ENCODE measurements at places on chromosomes 1 and 21.

DNA sequence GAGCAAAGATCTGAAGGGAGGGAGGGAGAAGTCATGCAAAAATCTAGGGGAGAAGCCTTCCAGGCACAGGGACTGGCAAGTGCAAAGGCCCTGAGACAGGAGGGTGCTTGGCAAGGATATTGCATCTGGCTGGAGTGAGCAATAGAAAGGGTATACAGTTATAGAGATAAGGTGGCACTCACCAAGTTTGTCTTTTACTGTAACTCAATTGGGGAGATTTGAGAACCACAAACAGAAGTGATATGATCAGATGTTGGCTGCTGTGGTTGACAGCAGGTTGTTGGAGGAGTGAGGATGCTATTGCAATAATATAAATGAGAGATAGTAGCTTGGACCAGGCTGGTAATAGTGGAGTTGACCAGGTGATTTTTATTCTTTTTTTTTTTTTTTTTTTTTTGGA lies 25.6 kb downstream of the MCOLN3 start:
- DNase-seq: no peak

GRCh38 chr21:44965251-44966022 lies 25.6 kb downstream of the SLX9 start:
- no peak for DNase-seq

DNA sequence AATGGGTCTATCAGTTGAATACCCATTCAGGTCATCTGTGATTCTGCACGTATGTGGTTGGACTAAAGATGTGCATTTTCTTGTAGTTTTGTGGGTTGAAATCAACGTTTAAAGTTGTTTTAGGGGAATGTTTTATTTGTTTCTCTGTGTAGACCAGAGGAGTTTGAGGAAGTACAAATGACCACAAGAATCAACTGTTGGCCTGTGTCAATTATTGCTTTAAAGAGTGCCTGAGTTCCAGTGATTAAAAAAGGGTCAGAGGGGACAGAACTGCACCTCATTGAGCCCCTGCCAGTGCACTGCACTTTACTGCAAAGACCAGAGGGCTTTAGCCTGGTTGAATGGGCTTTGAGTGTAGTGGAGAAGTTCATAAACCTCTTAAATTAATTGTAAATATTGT lies 190.3 kb downstream of the VPS13D start:
- DNase-seq: no peak

- no peak for DNase-seq
Observed at GRCh38 chr1:39243302-39243701, 38.8 kb downstream of the MACF1 start.

GRCh38 chr21:41597811-41598231 lies 89.9 kb upstream of the TMPRSS2 start:
- DNase-seq: no peak

DNA sequence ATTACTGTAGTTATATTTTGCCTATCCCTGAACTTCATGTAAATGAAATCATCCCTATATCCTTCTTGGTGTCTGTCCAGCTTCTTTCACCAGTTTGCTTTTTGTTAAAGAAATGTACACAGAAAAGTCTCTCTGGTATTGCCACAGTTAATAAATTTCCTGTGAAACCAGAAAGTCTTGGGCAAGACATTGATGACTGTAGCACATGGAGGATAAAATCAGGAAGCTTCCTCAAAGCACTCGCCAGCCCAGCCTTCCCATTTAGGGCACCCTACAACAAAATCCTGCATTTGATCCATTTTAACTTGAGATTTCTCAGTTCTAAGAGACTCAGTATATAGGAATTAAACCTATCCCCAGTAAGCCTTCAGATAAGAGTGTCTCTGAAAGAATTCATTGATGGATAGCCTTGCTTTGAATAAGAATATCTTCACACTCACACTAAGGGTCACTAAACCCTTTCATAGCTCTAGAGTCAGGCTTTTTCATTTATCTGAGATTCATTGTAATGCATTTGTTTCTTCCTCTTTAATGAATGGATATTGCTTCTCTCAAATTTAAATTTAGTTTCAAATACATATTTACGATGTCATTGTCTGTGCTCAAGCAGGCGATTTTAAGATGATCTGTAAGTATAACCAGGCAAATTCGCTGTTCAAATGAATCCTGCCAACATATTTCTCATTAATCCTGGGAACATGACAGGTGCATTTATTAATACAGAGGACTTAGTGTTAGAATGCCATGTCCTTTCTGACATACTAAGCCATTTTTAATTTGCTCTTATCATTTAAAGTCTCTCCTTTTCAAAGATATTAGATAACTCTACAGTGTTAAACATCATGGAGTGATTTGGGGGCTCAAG lies 153.1 kb downstream of the GRIK1 start:
- no peak for DNase-seq

GRCh38 chr1:148263906-148264255 lies 111.8 kb upstream of the NBPF11 start:
- no peak for DNase-seq

DNA sequence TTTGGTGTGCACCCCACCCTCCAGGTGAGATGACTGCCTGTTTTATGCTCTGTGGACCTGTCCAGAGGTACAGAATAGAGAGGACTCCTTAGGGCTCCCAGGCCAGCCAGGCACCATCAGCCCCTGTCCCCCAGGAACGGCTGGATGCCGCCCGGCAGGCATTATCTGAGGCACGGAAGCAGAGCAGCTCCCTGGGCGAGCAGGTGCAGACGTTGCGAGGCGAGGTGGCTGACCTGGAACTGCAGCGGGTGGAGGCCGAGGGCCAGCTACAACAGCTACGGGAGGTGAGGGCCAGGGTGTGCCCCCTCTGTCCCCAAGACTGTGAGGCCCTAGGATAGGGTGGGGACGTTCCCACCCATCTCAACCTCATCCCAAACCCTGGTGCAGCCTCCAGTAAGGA lies 10.8 kb downstream of the MFAP2 start:
- DNase-seq: no peak

DNA sequence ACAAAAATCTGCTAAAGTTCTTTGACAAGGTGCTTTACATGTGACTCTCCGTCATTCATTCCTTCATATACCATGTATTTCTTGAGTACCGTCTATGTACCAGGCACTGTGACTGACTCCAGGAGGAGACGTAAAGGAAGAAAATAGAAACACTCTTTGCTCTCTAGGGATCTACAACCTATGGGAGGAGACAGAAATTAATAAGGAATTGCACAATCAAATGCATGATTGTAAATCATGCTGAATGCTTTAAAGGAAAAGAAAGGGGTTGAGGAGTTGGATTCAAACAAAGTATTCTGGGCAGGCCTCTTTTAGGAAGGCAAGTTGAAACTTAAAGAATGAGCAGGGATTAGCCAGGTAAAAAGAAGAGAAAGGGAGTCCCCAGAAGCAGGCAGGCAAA lies 239.1 kb upstream of the FGGY start:
- no peak for DNase-seq

DNA sequence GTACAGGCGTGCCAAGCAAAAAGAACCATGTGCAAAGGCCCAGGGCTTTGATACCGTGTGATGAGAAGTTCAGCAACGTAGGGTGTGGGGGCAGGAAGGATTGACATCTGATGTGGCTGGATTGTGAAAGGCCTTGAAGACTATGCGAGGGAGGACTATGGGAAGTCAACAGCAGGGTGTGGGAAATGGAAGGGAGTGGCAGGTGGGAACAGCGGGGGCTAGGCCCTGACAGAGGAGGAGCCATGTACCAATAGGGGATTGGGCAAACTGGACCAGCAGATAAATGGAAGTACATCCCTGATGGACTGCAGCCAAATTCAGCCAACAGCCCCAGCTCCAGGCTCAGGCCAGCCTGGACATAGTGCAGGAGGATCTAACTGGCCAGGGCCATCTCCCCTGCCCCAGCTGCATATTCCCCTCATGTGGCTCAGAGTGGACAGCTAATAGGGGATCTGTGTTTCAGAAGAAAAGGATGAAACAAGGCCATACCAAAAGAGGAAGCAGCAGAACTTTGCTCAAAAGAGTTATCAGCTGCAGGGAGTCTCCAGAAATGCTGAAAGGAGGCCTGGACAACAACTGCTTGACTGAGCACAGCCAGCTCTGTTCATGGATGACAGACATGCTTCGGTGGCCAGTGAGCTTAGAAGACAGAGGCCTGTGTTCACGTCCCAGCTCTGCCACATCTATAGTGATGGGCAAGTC lies 140.2 kb upstream of the SGIP1 start:
- no peak for DNase-seq

DNA sequence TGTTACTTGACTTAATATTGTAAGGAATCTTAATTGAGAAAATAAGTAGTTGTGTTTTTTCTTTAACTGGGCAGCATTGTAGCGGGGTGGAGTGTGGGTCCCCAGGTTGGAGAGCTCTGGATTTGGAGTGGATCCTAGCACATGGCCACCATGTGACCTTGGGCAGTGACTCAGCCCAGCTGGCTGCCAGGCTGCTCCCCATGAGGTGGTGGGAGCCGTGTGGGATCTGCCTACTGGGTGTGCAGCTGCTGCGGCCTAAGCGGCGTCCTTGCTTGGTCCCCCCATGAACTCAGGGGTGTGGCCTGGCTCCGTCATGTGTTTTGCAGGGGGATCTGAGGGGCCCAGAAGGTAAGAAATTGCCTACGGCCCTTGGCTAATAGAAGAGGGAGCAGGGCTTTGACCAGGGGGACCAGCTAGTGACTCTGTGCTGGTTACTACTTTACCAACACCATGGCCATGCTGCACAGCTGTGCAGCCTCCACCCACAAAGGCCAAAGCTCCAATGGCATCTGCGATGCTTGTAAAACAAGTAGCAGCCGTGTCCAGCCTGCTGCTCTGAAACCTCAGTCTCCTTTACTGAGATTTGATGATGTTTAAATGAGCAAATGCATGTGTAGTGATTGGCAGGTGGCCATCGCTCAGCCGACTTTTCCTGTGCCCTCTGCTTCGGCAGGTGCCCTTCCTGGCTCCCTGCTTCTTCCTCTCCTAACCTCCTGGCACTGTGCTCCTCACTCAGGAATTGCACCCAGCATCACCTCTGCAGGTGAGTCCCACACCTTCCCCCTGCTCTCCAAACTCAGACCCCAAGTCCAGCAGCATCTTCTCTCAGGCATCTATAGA lies 68.3 kb downstream of the ADARB1 start:
- no peak for DNase-seq

DNA sequence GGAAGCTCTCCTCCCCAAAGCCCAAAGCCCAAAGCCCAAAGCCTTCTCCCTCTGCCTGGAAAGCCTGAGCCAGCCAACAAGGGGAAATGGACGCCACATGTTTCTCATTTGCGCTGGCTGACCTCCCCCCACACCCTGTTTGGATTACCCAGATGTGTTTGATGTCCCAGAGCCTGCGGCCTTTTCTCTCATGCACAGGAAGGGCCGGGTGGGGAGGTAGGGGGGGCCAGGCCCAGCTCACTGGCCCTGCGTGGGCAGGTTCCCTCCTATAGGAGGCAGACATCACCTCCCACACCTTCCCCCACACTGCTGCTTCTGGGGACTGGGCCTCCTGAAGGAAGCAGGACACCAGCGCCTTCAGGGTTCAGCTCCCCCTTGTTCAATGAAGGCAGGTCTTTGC lies 116.3 kb downstream of the NAV1 start:
- no peak for DNase-seq

- peak; percentile 31 for DNase-seq
Observed at GRCh38 chr1:92858564-92859399, 26.9 kb downstream of the RPL5 start.

DNA sequence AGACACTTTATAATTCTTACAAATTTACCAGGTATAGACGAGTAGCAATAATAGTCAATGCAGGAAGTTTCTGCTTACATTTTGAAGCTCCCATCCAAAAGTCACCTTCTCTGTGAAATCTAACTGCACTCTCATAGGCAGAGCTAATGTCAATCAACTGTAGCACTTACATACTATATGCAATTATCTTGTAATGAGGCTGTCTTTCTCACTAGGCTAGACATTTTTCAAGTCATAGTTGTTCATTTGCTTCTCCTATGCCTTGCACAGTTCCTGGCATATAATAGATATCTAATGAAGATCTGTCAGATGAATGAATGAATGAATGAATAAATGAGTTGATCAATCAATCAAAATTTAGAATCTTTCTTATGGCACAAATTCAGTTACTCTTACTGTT lies 273.0 kb upstream of the DAB1 start:
- DNase-seq: no peak

GRCh38 chr1:220894924-220895256 lies 15.6 kb downstream of the HLX start:
- no peak for DNase-seq

- DNase-seq: no peak
Observed at GRCh38 chr21:34865400-34866241, 183.5 kb downstream of the RUNX1 start.

GRCh38 chr1:228349701-228350171 lies 56.9 kb downstream of the TRIM11 start:
- no peak for DNase-seq

DNA sequence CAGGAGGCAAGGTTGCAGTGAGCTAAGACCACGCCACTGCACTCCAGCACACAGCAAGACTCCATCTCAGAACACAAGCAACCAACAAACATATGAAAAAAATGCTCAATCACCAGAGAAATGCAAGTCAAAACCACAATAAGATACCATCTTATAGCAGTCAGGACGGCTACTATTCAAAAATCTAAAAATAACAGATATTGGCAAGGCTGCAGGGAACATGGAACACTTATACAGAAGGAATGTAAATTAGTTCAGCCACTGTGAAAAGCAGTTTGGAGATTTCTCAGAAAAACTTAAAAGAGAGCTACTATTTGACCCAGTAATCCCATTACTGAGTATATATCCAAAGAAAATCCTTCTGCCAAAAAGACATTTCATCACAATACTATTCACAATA lies 27.6 kb upstream of the POGK start:
- DNase-seq: no peak

DNA sequence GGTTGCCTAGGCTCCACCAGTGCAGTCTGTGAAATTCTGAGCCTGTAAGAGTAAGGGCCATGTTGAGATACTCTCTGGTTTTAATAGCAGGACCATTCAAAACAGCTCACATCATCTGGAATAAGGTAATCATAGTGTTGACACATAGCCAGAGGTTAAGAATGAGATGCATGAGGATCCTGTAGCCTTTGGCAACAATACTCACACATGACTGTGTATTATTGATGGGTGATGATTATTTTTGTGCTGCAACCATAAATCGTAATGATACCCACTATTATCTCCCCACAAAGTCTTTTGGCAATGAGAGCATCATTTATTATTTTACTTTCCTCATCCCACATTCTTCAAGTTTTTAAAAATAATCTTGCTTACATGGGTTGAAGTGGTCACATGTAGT lies 35.5 kb downstream of the KCNK2 start:
- no peak for DNase-seq

DNA sequence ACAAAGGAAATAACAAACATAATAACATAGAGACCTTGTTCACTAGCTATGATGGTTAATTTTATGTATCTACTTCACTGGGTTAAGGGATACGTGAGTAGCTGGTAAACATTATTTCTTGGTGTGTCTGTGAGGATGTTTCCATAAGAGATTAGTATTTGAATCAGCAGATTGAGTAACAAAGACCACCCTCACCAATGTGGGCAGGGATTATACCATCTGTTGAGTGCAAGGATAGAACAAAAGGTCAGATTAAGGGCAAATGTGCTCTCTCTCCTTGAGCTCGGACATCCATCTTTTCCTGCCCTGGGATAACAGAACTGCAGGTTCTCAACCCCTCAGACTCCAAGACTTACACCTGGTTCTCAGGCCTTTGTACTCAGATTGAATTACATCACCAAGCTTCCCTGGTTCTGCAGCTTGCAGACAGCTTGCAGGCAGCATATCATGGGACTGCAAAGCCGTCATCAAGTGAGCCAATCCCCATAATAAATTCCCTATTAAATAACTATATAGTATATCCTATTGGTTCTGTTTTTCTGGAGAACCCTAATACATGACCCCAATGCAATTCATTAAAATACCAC lies 9.2 kb downstream of the SPATA6 start:
- no peak for DNase-seq

Data from stimulated activated CD4-positive, alpha-beta T cell treated with anti-CD3 and anti-CD28 coated beads, TNF-alpha, amount 100 ng/mL, for 1 hour (primary cell).